ENCODE measurements at places on chromosomes 7 and 10.

GRCh38 chr10:29250066-29250465 is 38.8 kb upstream of the LYZL1 start:
- no peak for DNase-seq

DNA sequence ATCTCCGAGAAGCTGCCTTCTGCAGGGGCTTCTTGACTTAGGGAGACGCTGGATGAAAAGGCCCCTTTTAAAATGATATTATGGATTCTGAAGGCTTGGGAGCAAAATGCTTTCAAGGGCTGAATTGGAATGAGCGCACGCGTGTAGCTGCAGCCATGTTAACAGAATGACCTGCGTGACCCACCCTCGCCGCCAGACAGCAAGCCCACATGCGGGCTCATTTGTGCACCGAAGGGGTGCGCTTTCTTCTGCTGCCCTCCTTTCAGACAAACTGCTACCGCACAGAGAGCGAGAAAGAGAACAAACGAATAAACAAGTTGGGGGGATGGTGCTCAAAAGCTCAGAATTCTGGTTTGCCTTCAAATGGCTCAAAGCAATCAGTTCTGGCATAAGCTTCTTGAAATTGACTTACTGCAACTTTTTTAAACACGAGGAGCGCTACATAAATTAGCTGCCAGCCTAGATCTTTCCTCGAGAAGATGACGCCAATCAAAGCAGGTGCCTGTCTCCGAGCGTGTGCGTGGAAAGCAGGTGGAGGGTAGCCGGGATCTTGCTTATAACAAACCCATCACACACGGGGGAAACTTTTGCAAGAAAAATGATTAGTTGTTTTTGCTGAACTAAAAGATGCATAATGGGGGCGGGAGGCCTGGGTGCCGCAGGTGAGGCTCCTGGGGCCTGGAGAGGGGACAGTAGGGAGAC is 268.4 kb downstream of the MAD1L1 start:
- no peak for DNase-seq

DNA sequence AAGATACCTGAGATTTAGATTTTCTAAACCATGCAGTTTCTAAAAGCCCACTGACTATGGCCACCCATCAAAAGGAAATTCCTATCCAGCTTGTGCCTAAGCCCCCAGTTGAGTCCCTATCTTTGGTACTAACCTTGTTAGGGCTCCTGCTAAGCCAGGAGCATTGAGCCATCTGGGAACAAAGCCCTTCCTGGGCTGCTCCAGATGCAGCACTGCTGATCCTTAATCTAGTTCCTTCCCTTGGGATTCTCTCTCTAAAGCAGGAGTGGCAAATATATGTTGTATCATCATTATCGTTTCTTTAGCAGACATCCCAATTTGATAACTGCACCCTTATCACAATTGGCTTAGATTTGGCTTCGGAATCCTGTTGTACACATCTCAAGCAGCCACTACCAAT is 24.7 kb upstream of the PDLIM1 start:
- DNase-seq: no peak

DNA sequence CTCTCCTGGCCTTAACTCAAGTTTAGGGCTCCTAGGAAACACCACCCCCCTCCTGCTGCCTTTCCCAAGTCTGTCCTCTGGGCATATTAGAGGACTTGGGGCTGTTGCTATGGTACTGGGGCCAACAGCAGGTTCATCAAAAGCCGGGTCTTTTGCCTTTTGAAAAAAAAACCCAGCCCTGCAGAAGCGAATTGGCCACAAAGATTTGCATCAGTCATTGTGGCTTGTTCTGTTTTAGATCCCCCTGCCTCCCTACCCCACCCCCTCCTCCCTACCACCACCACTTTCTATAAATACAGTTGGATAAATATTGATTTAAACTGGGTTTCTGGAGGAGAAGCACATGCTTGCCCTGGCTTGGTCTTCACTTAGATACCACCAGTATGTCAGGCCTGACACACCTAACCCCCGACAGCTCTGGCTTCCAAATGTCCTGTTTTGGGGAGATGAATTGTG is 7.0 kb downstream of the MXI1 start:
- DNase-seq: no peak

DNA sequence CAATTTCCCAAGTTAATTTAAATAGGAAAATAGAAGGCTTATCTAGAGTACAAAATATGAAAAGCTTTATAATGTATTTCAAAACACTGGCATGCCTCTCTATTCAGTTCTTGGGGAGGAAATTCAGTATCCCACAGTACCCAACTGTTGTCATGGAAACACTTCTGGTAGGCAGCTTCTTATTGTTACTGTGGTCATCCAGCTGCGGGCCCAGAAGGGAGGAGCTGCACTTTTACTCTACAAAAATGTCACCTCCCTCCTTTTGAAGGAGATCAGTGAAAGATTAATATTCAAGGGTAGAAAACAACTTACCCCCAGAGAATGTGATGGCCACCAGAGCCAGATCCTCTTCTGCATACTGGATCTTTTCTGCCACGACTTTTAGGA is 202.8 kb downstream of the RAPGEF5 start:
- no peak for DNase-seq

- DNase-seq: peak; percentile 90
Measured at GRCh38 chr7:54758702-54759592, at the start of gene SEC61G. Gene SEC61G, minus strand, starts transcription at chr7:54759211. Its CDS starts 1,623 bp downstream, at chr7:54757588.

GRCh38 chr10:105506262-105506661 is 865.2 kb downstream of the SORCS3 start:
- no peak for DNase-seq

DNA sequence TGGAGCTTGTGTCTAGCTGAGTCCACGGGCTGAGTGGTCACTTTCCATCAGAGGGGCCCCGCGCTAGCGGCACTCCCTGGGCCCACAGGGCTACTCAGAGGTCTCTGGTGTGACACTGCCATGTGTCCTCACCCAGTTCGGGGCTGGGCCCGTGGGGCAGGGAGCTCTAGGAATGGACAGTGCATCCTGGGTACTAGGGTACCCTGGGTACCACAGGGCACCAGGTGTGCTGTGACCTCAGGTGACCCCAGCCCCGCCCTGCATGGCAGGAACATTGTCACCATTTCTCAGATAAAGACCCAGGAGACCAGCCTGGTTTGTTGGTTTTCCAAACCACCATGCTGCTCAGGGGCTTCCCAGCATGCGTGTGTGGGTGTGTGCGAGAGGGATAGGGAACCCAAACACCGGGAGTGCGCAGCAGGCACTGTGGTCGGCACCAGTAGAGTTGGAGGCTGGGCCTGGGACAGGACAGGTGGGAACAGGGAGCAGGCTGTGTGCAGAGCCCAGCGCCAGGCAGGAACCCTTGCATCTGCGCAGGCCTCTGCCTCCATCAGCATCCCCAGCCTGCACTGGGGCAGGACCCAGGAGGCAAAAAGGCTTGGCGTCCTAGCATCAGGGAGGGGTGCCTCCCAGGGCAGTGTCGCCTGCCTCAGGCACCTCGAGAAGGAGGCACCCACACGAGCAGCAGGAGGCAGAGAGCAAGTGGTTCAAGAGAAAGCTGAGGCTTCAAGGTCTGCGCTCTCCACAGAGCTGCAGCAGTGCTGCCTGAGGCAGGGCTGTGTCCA is 19.4 kb upstream of the CSGALNACT2 start:
- no peak for DNase-seq

DNA sequence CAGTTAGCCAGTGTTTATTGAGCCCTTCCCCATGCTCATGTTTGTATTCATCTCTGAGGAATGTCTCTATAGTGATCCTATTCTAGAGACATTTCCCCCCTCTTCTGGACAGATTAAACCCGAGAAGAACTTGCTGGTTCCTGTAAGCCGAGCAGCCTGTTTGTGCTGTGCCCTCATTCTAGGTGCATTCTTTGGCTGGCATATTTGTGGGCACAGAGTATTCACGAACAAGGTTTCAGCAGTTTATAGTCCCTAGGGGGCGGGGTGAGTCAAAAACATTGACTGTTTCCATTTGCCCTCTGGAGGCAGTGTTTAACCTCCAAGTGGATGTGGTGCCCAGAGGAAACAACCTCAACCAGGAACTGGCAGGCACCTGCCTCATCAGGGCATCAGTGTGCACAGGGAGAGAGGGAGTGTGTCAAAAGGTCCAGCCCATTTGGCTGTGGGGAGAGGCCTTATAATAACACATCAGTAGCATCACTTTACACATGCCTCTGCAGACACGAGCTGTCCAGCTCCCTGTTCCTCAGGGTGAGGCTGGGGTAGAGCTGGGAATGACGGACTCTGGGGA is 273.3 kb upstream of the LRGUK start:
- no peak for DNase-seq

DNA sequence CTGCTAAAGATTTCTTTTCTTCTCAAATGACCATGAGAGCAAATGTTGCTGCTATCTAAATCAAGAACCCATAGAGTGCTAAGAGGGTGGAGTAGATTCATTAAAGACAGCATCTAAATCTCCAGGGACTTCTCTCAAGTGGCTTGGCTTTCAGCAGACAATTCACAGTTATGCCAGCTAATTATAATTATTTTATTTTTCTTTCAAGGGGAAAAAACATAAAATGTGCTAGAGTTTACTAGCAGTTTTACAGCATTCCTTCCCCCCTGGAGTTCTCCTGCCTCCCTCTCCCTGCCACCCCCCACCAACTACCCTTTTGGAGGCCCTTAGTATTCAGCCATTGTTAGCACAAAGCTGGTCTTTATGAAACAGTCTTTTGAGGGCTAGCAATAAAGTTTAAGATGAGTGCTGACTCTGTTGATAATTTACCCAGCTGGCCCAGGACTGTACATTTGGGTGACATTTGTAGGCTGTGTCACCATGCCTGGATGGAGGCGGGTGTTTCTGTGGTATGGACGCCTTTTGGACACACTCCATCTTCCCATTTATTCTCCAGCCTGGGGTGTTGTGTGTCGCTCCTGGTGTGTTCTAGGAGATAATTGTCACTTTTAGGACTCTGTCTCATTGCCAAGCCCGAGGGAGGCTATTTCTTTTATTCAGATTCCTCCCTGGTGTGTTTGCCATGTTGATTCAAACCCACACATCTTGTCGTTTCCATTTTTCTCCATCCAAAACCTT is 160.2 kb downstream of the CREB5 start:
- DNase-seq: no peak

DNA sequence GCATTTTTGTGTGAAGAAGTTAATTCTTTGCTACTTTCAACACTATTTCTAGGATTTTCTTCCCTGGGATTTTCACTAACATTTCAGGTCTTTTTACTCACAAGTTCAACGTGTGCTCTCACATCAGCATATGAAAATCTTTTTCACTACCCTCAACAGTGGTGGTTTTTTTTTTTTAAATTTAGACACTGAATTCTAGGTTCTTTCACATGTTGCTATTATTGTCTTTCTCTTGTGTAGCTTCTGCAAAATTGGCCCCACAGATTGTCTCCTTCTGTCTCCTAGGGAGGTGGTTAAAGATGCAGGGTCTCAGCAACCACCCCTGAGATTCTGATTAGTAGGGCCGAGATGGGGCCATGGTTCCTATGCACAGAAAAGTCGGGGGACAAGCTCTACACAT is 165.0 kb upstream of the GPR26 start:
- DNase-seq: no peak

DNA sequence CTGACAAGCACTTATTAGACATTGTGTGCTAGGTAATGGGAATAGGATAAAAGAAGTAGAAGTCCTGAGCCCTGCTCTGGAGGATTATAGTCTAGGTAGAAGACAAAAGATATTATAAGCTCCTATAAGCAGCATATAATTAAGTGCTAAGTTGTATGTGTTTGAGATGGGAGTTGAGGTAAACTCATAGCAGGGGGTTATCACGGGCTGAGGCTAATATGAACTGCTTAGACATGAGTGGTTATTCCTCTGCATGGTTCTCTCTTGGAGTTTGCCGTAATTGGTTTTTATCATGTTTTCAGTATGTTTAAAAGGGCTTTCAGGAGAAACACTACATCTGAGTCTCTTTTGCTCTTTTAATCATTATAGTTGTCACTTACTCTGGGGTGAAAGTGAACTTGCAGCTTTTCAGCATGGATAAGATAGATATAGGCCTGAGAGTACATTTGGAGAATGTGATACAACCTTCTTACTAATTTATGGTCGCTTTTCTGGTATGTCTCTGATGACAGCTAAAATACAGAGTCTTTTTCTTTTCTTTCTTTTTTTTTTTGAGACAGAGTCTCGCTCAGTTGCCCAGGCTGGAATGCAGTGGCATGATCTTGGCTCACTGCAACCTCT is 39.0 kb downstream of the SMNDC1 start:
- DNase-seq: no peak

GRCh38 chr10:109821672-109822071 is 101.6 kb downstream of the XPNPEP1 start:
- DNase-seq: no peak

DNA sequence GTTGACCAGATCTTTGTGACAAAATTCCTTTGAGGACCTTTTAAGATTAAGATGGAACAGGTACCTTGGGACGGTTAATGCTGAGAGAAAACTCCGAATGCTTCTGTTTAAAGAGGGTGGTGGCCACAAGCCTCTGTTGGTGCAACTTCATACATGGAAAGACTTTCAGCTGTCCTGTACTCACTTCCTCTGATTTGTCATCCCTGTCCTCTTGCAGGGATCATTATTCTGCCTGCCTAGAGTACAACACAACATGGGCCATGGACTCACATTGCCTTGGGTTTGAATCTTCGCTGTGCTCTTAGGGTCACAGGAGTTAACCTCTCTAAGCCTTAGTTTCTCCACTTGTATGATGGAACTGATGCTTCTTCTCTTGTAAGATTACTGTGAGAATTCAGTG is 75.1 kb downstream of the ENTPD1 start:
- DNase-seq: no peak

DNA sequence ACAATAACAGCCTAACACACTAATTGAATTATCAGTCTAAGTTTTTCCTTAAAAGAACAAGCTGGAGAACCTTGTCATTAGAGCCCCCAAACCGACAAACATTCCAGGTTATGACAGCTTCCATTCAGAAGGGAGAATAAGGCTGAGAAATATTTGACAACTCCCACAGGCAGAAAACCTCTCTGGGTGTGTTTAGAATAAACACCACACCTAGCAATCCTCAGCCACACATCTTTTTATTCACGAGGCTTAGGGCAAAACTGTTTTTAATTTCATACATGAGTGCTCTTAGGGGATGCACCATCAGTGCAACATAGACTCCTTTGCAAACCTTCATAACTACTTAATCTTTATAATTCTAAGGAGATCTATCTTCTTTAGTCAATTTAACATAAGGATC is 24.2 kb downstream of the STN1 start:
- no peak for DNase-seq

DNA sequence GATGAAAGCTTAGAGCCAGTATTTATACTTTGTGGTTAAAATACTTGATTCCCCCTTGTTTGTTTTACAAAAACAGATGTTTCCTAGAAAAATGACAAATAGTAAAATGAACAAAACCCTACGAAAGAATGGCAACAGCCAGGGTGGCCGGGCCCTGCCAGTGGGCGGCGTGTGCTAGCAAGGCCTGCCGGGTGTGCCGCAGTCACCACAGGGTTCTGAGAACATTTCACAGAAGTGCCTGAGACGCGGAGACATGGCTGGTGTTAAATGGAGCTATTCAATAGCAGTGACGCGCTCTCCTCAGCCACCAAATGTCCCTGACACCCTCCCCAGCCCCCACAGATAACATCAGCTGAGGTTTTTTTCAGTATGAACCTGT is 14.5 kb downstream of the GPR146 start:
- no peak for DNase-seq
